Cortex of kidney (tissue), 1 donor: ENCODE measurements at places on chromosomes 16 and 17.

DNA sequence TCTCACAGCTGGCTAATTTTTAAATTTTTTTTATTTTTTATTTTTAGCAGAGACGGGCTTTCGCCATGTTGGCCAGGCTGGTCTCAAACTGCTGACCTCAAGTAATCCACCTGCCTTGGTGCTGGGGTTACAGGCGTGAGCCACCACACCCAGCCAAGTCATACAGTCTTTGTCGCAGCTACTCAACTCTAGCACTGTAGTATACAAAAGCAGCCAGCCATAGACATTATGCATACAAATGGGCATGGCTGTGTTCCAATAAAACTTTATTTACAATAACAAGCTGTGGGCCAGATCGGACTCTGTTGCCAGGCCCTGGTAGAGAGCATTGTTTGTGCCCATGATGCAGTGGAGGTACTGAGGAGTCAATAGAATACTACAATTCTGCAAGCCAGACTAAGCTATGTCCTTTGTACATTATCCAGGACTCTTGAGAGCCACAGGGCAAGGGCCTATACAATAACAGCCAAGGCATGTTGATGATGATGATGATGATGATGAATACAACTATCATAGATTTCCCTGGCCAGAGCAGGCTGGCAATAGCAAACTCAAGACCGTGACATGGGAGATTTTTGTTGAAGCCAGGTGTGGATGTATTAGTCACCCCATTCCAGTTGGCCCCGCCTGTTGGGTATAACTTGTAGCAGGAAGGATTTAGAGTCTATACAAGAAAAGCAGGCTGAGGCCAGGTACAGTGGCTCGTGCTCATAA lies 101.8 kb downstream of the MYH11 start:
- DNase-seq = no peak

DNA sequence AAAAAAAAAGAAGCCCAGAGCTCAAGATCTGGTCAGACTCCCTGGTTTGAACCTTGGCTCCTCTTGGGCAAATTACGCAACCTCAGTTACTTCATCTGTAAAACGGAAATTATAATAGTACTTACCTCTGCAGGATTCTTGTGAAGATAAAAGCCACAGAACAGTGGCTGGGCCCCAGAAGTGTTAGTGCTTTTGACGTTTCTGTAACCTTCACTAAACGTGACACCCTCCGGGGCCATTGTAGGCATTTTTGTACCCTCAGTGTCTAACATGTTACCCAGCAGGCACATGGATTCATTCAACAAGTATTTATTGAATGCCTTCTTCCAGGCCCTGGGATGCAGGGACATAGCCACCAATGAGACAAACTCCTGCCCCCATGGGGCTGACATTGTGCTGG lies 58.0 kb downstream of the PITPNC1 start:
- DNase-seq = no peak

GRCh38 chr16:17519101-17519955 lies 48.6 kb upstream of the XYLT1 start:
- no peak for DNase-seq

DNA sequence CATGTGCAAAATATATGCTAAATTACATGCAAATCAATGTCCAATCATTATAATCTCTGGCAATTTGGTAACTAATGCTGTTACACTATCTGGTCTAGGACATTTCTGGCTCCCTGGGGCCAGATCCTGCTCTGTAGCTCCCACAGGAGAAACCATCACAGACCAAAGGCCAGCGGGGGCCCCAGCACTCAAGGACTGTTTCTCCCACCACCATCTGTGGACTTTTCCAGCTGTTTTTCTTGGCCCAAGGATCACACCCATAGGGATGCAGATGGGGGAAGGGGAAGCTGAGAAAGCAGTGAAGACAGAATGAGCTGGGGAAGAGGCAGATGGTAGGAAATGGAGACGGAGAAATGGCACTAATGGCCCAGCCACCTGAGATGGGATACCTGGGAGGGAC lies at the start of gene HIGD1B:
HIGD1B (plus strand) TSS at position 298 of the 400 bp plus-strand sequence. CDS start 270 bp downstream, outside the sequence.
- no peak for DNase-seq

- no peak for DNase-seq
Measured at GRCh38 chr16:84940670-84941551, 70.4 kb downstream of the ZDHHC7 start.

GRCh38 chr17:13729466-13730134 lies 127.9 kb upstream of the HS3ST3A1 start:
- DNase-seq = no peak

GRCh38 chr17:73940511-73940910 lies 263.0 kb upstream of the RPL38 start:
- DNase-seq = no peak

DNA sequence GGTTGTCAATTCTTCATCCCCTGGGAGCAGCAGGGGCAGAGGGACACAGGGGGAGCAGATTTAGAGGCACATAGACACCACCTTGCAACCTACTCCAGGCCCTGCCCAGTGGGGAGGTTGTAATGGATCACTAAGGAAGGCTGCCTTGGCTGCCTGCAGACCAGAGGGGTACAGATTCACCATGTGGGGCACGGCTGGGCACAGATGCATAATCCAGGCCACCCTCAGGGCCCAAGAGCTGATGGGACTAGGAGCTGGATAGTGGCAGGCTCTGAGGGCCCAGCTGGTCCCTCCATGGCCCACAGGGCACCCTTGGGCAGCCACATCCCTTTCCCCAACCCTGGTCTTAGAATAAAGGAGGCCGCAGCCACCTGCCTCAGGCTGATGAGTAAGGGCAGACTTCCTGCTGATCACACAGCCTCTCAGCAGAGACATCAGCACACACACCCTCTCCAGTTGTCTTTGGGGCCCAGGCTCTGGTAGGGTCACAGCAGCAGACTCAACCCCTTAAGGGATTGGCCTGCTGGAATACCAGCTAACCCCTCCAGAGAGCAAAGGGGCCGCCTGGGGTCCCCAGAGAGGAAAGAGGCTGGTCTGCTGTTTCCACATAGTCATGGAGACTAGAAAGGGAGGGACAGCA lies 224.9 kb downstream of the GSG1L start:
- no peak for DNase-seq
